CD4-positive, alpha-beta T cell (primary cell): ENCODE measurements at places on chromosomes 2 and 18.
A peak's percentile ranks its signal among the peaks of the same experiment; 100 is the strongest.

- no peaks in the 10 kb centered on the region for H3K27me3 ChIP-seq
- no peaks in the 10 kb centered on the region for H3K36me3 ChIP-seq
- no peak overlapping the region for H3K27ac ChIP-seq
- H3K4me3 ChIP-seq = no peak overlapping the region
- no peaks in the 10 kb centered on the region for H3K4me1 ChIP-seq
Observed at GRCh38 chr2:34899079-34899478, 1300.0 kb upstream of the FAM98A start.

GRCh38 chr18:79182047-79182713 lies 113.0 kb downstream of the ATP9B start:
- DNase-seq = no peak
- no peak overlapping the region for H3K27ac ChIP-seq
- peaks cover 8% of the 10 kb centered on the region for H3K36me3 ChIP-seq

GRCh38 chr2:201597397-201597796 lies 45.9 kb downstream of the TMEM237 start:
- H3K4me1 ChIP-seq = no peaks in the 10 kb centered on the region
- no peak overlapping the region for H3K4me3 ChIP-seq
- H3K27me3 ChIP-seq = no peaks in the 10 kb centered on the region
- no peak overlapping the region for H3K27ac ChIP-seq
- DNase-seq = no peak
- H3K36me3 ChIP-seq = no peaks in the 10 kb centered on the region

GRCh38 chr2:220064111-220065030 lies 436.9 kb downstream of the SLC4A3 start:
- DNase-seq = no peak
- H3K27me3 ChIP-seq = peaks cover 4% of the 10 kb centered on the region
- no peaks in the 10 kb centered on the region for H3K4me1 ChIP-seq
- H3K36me3 ChIP-seq = no peaks in the 10 kb centered on the region
- H3K4me3 ChIP-seq = no peak overlapping the region

- H3K27me3 ChIP-seq = no peaks in the 10 kb centered on the region
- no peak overlapping the region for H3K27ac ChIP-seq
- no peak for DNase-seq
- H3K36me3 ChIP-seq = no peaks in the 10 kb centered on the region
Observed at GRCh38 chr2:137002896-137003295, 237.6 kb downstream of the THSD7B start.

GRCh38 chr2:12293874-12294273 lies 422.9 kb upstream of the TRIB2 start:
- H3K4me3 ChIP-seq = no peak overlapping the region
- peaks cover 13% of the 10 kb centered on the region for H3K4me1 ChIP-seq
- H3K27ac ChIP-seq = no peak overlapping the region
- H3K36me3 ChIP-seq = no peaks in the 10 kb centered on the region
- H3K27me3 ChIP-seq = no peaks in the 10 kb centered on the region
- DNase-seq = no peak

GRCh38 chr2:134281815-134282419 lies 28.0 kb downstream of the MGAT5 start:
- H3K4me3 ChIP-seq = no peak overlapping the region
- no peaks in the 10 kb centered on the region for H3K27me3 ChIP-seq
- peak overlapping the region; percentile 61 for H3K27ac ChIP-seq
- no peak for DNase-seq
- H3K36me3 ChIP-seq = no peaks in the 10 kb centered on the region
